ENCODE measurements at places on chromosomes 11 and 22. TPM values are rescaled to one million over a fixed set of nuclear protein-coding genes. Genes with fewer than 3 reads are reported as not detected.

DNA sequence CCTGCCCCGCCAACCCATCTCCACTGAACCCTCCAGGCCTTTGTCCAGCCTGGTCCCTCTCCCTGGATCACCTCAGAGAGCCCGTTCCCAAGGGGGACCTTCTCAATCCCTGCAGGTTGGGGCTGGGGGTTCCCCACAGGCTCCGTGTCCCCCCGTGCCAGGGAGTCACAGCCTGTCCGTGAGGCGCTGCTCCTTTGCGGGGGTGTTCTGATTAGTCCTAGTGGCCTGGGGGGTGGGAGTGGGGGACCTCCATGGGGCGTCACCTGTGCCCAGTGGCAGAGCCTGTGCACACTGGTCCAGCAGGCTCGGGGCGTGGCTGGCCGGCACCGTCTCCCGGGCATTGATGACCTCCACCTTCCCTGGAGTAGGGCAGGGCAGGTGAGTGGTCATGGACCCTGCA, 11.6 kb downstream of the GGT5 start:
- no peak for DNase-seq

Gene C11orf86
- total RNA-seq = not detected

Gene BIK
- 1.4 TPM for total RNA-seq

- no peak for DNase-seq
Observed at GRCh38 chr11:76666408-76666807, 4.1 kb downstream of the LRRC32 start.

Gene MMP7
- total RNA-seq = not detected

Gene DTX4
- total RNA-seq = 0.11 TPM

DNA sequence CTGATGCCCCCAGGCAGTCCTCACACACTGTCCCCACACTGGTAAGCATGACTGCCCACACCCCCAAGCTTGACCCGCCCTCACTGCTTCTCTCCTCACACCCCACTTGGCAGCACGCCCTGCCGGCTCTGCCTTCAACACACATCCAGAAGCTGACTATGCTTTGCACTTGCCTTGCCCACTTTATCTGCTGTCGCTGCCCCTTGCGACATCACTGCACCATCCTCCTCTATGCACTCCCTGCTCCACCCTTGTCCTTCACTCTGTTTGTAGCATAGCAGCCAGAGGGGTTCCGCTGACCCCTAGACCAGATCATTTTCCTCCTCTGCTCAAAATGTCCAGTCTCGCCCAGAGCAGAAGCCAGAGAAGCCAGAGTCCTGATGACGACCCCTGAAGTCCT, 25.3 kb upstream of the SLC25A1 start:
- no peak for DNase-seq

DNA sequence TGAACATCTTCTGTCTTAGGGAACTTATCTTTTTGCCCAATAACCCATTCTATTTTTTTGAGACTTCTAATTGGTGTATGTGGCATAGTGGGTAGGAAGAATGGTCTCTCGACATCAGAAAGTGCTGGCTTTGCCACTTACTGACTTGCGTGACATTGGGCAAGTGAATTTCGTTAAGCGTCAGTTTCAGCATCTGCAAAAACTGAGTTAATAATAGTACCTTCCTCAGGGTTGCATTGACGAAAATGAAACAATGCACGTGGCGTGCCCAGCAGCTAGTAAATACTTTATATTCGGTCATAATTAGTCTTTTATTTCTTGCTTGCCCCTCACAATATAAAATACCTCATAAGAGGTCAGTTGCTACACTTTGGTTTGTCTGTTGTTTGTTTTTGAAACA, 12.5 kb upstream of the GRIK4 start:
- DNase-seq = no peak
